ENCODE measurements at places on chromosomes 2 and 18. TPM values are rescaled to one million over a fixed set of nuclear protein-coding genes. Genes with fewer than 3 reads are reported as not detected.

DNA sequence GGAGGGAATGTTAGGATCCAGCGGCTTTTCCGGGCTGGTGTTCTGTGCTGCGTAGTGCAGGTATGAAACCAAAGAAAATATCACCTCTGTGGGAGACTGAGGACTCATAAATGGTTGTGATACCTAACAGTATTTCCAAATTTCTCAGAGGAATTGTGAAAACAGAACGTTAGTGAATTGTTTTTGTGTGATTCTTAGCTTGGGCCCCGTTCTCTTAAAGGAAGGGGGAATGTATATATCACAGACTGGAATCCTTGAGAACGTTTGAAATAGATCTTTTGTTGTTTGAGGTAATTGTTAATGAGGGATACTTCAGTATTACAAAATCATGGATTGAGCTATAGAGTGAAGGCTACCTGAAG is 834 bp downstream of the ZNF638 start:
- H3K27me3 ChIP-seq: no peaks in the 10 kb centered on the region
- H3K36me3 ChIP-seq: no peaks in the 10 kb centered on the region
- H3K4me1 ChIP-seq: peaks cover 48% of the 10 kb centered on the region
- peak overlapping the region; percentile 88 for H3K4me3 ChIP-seq

DNA sequence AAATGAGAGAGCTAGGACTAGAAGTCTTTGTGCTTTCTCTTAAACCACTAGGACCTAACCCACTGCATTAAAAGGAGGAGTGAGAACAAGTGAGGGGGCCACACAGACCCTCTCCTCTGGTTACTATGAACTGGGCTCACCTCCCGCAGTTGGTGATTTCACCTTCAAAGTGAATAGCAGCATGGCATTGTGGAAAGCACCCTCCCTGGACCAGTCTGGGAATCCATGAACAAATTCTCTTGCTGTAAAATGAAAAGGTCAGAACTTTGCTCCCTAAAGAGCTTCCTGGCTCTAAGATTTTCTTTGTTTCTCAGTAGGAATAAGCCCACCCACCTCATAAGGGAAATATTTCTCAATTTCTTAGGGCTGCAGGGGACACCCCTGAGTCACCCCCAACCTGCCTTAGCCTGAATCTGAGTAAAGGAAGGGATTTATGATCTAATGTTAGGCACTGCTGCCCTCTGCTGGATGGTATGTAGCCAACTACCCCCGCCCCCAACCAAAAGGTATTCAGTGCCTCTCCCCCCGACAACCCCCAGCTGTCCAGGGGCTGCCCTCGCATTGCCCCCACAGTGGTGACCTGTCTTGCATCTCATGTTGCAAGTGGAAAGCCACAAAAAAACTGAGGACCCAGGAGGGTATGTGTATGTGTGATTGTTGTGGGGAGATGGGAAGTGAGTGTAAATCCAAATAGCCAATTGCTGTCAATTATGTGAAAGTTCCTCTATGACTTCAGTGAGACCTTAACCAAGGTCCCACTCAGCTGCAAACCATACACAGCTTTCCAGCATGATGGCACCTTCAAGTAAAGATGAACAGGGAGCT is 230.9 kb upstream of the SLC14A2 start:
- H3K27me3 ChIP-seq: no peaks in the 10 kb centered on the region
- H3K4me3 ChIP-seq: no peak overlapping the region
- no peaks in the 10 kb centered on the region for H3K36me3 ChIP-seq
- H3K4me1 ChIP-seq: no peaks in the 10 kb centered on the region
- no peak for DNase-seq
- no peak overlapping the region for H3K27ac ChIP-seq

- no peak for DNase-seq
- no peaks in the 10 kb centered on the region for H3K27me3 ChIP-seq
- no peak overlapping the region for H3K4me3 ChIP-seq
- H3K4me1 ChIP-seq: no peaks in the 10 kb centered on the region
- no peaks in the 10 kb centered on the region for H3K36me3 ChIP-seq
Observed at GRCh38 chr2:203559641-203560040, 24.5 kb upstream of the RAPH1 start.

DNA sequence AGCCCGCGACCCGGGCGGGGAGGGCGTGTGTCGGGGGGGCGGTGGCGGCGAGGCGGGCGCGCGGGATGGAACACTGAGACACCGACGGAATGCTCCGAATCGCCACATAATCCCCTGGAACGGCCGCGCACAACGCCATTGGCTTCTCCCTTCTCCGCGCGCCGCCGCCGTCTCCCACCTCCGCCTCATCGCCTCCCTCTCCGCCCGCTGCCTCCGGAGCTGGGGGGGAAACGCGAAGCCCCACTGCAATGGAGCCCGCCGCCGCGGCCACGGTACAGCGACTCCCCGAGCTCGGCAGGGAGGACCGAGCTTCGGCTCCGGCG is at the start of gene PHLPP1:
Gene PHLPP1 (plus strand): TSS at position 106 of the 323 bp plus-strand sequence. CDS start 143 bp downstream, at position 249.
- H3K36me3 ChIP-seq: no peaks in the 10 kb centered on the region
- DNase-seq: no peak

DNA sequence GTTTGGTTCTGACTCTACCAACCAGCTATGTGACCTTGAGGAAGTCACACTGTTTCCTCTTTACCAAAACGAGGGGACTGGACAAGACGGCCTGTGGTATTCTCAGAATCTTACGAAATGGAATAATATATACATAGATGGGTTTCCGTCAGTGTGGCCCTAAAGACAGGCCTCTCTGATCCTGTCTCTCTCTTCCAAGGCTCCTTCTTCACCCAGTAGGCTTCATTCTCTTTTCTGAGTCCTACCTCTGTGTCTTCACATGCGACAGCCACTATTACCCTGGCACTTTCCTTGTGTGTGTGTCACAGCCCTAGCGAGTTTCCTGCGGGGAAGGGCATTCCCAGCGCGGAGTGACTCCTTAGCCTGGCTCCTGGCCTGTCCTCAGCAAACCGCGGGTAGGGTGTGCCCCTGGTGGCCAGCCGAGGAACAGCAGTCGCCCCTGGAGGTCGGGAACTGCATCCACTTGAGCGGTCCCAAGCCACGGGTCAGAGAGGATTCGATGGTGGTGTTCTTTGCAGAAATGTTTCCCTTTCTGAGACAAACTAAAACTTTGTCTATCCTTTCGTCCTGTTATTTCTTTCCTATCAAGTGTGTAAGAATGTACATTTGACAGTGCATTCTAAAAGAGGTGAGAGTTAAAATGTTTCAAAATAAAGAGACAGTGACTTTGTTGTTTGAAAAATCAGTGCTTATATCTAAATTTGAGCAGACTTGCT is 63.3 kb downstream of the RAB31 start:
- no peak overlapping the region for H3K27ac ChIP-seq
- DNase-seq: peak; percentile 18
- no peaks in the 10 kb centered on the region for H3K4me1 ChIP-seq
- no peak overlapping the region for H3K4me3 ChIP-seq

Gene GPR75
- 2.1 TPM for total RNA-seq

Gene NOL4
- not detected for total RNA-seq

Gene FAM110C
- 0.48 TPM for total RNA-seq

Gene SYT4
- not detected for total RNA-seq

DNA sequence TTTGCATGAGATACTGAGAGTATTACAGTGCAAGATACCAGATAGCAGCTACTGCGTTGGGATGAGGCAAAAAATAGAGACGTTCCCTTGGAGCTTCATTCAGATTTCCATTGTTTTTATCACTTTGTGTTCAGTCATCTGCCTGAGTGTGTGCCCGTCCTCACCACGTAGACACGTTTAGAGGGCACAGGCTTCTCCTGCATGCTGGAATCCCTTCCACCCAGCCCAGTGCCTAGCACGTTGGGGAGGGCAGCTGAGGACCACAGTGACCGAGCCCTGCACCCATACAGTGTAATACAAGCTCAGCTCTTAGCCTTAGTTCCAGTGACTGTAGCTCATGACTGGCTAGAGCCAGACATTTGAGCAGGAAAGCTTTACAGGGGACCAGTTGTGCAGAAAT is 134.7 kb downstream of the GBX2 start:
- H3K27me3 ChIP-seq: no peaks in the 10 kb centered on the region
- no peak overlapping the region for H3K27ac ChIP-seq
- no peaks in the 10 kb centered on the region for H3K4me1 ChIP-seq
- H3K36me3 ChIP-seq: no peaks in the 10 kb centered on the region

DNA sequence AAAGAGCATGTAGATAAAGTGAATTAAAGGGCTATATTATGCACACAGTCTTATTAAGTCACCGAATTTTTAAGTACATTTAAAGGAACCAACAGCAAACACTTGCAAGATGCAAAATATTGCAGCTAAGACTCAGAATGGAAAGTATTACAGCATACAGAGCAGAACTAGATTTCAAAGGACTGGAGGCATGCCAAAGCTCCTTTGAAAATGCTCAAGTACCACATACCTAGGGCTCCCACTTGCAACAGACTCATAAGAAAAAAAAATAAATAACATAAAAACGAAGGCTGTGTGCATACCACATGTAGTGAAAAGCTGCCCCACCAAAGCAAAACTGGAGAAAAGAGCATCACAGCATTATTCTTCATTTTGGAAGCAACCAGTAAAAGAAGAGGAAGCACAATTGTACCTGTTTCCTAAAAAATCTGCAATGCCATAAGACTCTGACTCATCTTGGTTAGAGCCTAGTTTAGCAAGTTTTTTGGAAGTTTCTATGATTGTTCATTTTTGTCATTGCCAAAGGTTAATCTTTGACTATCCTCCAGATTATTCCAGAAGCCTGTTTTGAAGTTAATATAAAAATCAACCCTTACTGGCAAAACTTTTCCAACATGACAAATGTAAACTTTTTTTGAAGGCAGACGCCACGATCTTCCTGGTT is 306.0 kb upstream of the COL3A1 start:
- H3K4me1 ChIP-seq: no peaks in the 10 kb centered on the region
- H3K4me3 ChIP-seq: no peak overlapping the region
- H3K27ac ChIP-seq: no peak overlapping the region
- DNase-seq: no peak
- no peaks in the 10 kb centered on the region for H3K36me3 ChIP-seq

- H3K4me1 ChIP-seq: peaks cover 15% of the 10 kb centered on the region
- H3K27me3 ChIP-seq: no peaks in the 10 kb centered on the region
- peak overlapping the region; percentile 9 for H3K27ac ChIP-seq
- no peak overlapping the region for H3K4me3 ChIP-seq
- no peak for DNase-seq
Observed at GRCh38 chr2:231554748-231555545, 24.7 kb upstream of the NMUR1 start.

DNA sequence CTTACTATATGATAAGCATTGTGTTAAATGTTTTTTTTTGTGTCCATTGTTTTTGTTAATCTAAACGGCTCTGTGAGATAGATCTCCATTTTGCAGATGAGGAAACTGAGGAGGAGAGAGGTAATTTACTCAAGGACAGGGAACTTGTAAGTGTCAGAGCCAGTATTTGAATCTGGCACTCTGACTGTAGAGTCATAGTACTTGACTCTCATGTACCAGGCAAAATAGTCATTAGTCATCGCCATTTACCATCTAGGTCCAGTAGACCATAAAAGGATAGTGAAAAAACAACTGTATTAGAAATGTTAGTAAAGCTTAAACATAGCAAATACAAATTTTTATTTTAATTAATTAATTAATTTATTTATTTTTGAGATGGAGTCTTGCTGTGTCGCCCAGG is 4.8 kb downstream of the PSMD14 start:
- H3K4me1 ChIP-seq: peaks cover 16% of the 10 kb centered on the region
- no peak overlapping the region for H3K27ac ChIP-seq
- H3K36me3 ChIP-seq: no peaks in the 10 kb centered on the region
- DNase-seq: no peak

Gene CYTIP
- 195 TPM for total RNA-seq

GRCh38 chr18:44700652-44701051 is 20.0 kb downstream of the SETBP1 start:
- H3K27me3 ChIP-seq: no peaks in the 10 kb centered on the region
- no peak overlapping the region for H3K4me3 ChIP-seq
- H3K4me1 ChIP-seq: peaks cover 7% of the 10 kb centered on the region
- peak; percentile 29 for DNase-seq

GRCh38 chr2:128291161-128291843 is 27.4 kb downstream of the HS6ST1 start:
- no peaks in the 10 kb centered on the region for H3K36me3 ChIP-seq
- H3K4me1 ChIP-seq: no peaks in the 10 kb centered on the region
- no peak overlapping the region for H3K4me3 ChIP-seq
- no peaks in the 10 kb centered on the region for H3K27me3 ChIP-seq

Gene CYP27A1
- total RNA-seq: 1.2 TPM

Data from CD8-positive, alpha-beta memory T cell (primary cell).